ENCODE measurements at places on chromosomes 11 and 22.

DNA sequence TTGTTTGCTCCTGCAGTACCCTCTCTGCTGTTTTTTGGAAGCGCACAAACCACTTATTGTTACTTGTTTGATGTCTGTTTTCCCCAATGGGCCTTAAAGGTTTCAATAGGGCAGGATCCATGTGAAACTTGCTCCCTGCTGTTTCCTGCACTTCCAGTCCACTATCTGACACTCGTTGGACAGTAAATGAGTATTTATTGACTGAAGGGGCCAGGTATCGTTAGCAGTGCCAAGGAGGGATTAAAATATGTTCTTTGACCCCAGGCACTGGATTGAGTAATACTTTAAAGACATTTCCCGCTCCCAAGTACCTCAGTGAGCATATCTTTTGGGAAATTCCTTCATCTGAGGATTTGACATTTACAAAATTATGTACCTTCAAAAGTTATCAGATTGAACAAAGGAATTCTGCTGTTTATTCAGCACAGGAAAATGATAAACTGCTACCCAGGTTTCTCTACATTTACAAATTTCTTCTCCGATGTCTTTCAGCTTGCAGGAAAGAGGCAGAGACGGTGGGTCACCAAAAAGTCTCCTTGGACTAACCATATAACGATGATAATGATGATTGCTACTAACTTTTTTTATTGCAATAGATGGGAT, 23.3 kb upstream of the OR9Q2 start:
- no peak for DNase-seq

DNA sequence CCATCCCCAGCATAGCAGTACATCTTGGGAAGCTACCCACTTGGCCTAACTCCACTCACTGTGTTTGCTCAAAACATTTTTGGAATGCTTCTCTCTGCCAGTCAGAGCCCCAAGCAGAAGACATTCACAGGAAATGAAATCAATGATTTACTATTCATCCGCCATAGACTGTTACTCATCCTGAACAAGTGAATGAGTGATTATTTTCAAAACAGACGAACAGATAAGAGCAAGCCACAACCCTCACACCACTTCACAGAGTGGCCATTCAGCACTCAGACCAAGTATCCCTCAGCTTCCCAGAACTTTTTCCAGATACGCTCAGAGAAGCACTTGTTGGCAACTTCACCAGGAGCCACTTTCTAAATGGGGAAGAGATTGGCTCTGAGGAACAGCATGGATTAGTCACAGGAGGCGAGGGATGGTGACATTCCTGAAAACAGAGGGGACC, 13.0 kb upstream of the UBASH3B start:
- no peak for DNase-seq

DNA sequence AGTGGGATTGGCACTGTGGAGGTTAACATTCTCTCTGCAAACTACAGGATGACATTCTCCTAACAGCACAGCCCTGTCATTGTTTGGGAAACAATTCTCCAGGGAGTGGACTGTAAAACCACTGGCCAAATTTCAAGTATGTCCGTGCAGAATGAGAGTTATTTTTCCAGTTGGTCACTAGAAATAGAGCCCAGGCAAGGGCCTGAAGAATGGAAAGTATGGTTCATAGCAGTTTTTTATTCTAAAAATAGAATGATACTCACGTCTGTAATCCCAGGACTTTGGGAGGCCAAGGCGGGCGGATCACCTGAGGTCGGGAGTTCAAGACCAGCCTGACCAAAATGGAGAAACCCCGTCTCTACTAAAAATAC, 39.0 kb upstream of the CD44 start:
- no peak for DNase-seq

DNA sequence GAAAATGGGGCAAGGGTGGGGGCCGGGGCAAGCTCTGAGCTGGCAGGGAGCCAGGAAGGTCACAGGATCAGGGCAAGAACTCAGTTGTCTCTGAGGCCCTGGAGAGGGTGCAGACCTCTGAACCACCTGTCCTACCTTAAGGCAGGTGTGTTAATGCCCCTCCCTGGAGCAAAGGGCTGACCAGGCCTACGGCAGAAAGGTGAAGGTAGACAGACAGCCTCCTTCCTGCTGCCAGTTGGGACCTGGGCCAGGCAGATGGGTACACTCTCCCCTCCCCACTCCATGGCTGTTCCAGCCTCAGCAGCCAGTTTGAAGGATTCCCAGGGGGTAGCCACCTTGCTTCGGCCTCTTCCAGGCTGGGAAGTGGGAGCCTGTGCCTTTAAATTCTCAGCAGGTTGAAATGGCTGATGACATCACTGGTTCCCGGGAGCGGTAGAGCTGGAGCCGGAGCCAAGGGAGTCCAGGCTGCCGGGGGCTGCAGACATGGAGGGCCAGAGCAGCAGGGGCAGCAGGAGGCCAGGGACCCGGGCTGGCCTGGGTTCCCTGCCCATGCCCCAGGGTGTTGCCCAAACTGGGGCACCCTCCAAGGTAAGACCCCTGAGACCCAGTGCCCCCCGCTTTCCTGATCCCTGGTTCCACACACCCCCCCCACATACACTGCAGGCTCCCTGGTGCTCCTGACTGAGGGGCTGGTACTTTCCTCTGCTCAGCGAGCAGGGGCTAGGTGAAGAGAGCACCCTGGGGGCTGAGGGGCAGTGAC, at the start of gene INPP5J:
Gene INPP5J, plus strand, starts transcription at position 435 of the 760 bp plus-strand sequence. Its CDS starts 49 bp downstream, at position 484.
- DNase-seq = no peak

- DNase-seq = no peak
Measured at GRCh38 chr11:60923800-60924109, 505 bp upstream of the TMEM132A start.

- DNase-seq = no peak
Measured at GRCh38 chr11:11937957-11938356, 70.5 kb downstream of the DKK3 start.

GRCh38 chr22:27299181-27300085, 502.1 kb downstream of the MN1 start:
- DNase-seq = no peak

DNA sequence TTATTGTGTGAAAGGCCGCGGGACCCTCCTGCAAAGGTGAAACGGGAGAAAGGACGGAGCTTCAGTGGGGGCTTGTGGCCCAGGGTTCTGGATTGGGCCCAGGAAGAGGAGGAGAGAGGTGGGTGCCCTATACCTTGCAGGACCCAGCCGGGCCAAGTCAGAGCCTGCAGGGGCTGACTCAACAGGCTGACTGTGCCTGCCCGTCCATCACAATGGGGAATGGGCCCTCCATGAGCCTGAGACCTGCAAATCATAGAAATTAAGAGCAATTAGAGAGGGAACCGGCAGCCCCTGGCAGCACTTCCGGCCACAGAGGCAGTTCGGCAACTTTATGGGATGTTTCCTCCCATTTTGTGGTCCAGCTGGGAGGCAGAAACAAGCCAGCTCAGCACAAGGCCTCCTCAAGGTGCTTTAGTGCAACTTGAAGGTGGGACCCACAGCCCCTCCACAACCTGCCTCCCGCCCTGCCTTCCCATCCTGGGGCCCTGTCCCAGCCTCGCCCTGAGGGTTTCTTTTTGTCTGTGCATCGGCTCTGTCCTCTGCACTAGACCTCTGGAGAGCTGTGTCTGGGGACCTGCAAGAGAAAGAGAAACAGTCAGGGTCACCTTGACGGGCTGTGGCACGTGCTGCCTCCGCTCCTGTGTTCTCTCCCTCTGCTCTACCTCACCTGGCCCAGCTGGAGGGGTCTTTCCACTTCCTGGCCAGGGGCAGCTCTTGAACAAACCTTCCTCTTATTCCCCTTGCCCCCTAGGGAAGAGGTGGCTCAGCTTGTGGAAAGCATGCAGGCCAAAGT, 19.1 kb upstream of the NECTIN1 start:
- DNase-seq = no peak

- DNase-seq = peak; percentile 20
Measured at GRCh38 chr11:75815345-75816168, 547 bp downstream of the UVRAG start.

GRCh38 chr11:111748035-111748804, 18.0 kb downstream of the PPP2R1B start:
- no peak for DNase-seq

- no peak for DNase-seq
Measured at GRCh38 chr11:1484061-1484671, 2.4 kb downstream of the MOB2 start.

GRCh38 chr11:34459507-34460162, 20.9 kb downstream of the CAT start:
- no peak for DNase-seq

GRCh38 chr22:42138972-42139371, 8.4 kb upstream of the CYP2D6 start:
- no peak for DNase-seq

GRCh38 chr22:39983346-39983745, 11.4 kb upstream of the FAM83F start:
- DNase-seq = no peak

GRCh38 chr11:71499125-71499524, 27.9 kb upstream of the KRTAP5-7 start:
- DNase-seq = no peak

DNA sequence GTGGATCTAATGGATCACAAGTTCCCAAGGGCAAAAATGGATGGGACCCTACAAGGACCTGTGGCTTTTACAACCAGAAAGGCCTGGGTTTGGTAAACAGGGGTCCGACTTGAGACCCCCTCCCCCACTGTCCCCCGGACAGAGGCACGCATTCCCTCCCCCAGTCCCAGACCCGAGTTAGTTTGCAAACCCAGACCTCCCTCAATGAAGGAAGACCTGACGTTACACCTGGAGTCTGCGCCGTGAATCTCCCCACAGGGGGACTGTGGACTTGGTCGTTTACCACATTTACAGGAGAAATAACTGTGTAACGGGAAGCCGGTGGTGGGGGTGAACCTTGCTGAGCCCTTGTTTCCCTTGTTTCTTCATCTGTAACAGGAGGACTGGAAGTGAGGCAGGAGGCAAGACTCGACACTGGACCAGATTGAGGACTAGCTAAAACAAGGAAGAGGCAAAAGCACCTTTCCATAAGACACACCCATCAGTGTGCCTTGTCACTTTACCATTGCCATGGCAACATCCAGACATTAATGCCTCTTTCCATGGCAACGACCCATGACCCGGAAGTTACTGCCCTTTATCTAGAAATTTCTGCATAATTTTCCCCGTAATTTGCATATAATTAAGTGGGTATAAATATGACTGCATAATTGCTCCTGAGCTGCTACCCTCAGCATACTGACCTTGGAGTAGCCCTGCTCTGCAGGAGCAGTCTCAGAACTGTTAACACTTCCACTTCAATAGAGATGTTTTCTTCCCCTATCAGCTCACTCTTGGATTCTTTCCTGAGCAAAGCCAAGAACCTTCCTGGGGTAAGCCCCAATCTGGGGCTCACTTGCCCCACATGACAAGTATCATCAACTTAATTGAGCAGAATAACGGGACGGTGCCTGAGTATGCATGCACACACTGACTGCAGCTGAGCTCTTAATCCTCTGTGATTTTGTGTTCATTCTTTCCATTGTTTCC, 25.4 kb downstream of the PDGFB start:
- DNase-seq = no peak

GRCh38 chr11:2746401-2747247, 46.8 kb upstream of the KCNQ1OT1 start:
- DNase-seq = no peak

DNA sequence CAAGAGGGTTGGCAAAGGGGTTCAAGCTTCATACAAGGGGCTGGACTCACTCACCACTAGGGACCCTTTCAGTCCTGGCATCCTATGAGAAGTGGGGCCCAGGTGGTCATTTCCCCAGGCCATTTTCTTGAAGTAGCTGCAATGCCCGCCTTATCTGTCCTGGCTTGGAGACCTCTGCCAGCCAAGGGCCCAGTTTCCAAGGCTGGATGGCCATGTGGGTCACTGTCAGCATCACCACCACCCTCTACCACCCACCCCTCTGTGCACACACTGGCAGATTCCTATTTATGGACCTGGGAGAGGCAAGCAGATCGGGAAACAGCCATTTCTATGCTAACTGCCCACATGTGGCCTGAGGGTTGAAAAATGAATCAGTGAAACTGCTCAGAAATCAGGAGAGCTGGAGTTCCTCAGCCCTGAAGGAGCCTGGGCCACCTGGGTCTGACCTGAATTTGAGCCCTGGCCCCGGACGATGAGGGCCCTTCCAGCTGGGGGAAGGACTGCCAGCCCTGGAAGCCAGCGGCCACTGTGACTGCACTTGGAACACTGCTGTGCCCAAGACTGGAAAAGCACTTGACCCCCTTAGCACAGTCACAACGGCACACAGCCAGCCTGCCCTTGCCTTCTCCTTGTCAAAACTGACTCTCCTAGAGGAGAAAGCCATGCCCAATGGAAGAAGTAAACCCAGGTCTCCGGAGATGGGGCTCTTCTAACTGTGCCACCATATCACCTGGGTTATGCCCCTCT, 442.2 kb downstream of the BUD13 start:
- no peak for DNase-seq

- DNase-seq = no peak
Measured at GRCh38 chr11:46256540-46257001, 20.9 kb upstream of the CREB3L1 start.

DNA sequence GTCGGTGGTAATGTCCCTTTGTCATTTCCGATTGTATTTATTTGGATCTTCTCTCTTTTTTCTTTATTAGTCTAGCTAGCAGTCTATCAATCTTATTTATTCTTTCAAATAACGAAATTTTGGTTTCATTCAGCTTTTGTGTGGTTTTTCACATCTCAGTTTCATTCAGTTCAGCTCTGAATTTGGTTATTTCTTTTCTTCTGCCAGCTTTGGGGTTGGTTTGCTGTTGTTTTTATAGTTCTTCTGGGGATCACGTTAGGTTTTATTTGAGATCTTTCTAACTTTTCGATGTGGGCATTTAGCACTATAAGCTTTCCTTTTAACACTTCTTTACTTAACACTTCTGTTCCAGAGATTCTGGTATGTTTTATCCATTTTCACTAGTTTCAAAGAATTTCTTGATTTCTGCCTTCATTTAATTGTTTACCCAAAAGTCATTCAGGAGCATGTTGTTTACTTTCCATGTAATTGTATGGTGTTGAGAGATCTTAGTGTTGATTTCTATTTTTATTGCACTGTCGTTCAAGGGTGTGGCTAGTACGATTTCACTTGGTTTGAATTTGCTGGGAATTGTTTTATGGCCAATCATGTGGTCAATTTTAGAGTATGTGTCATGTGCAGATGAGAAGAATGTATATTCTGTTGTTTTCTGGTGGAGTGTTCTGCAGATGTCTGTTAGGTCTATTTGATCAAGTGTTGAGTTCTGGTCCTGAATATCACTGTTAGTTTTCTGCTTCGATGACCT, 7.7 kb upstream of the SCGB1D1 start:
- DNase-seq = no peak

DNA sequence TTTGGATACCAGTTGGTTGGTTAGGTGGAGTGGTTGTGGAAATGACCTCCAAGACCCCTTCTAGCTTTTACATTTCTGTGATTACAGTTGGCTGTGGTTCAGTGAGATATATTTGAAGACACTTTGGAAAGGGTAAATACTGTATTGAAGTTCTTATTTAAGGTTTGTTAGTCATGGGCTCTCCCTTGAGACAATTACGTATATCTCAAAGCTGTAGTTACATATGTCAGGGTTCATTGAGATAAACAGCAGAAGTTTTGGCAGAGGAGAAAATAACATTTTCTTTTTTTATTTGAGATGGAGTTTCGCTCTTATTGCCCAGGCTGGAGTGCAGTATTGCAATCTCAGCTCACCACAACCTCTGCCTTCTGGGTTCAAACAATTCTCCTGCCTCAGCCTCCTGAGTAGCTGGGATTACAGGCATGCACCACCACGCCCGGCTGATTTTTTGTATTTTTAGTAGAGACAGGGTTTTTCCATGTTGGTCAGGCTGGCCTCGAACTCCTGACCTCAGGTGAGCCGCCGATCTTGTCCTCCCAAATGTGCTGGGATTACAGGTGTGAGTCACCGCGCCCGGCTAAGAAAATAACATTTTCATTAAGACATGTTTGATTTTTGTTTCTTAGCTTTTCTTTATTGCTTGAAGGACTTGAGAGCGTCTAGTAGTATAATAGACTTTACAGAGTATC, 1.9 kb downstream of the RNF121 start:
- DNase-seq = no peak

- no peak for DNase-seq
Measured at GRCh38 chr22:40434106-40434505, 63.7 kb downstream of the SGSM3 start.

Measured in T follicular helper cell (primary cell).